Lower lobe of right lung (tissue), 2 donors: ENCODE measurements at places on chromosomes 2 and 18. TPM values are rescaled to one million over a fixed set of nuclear protein-coding genes. Genes with fewer than 3 reads are reported as not detected.

DNA sequence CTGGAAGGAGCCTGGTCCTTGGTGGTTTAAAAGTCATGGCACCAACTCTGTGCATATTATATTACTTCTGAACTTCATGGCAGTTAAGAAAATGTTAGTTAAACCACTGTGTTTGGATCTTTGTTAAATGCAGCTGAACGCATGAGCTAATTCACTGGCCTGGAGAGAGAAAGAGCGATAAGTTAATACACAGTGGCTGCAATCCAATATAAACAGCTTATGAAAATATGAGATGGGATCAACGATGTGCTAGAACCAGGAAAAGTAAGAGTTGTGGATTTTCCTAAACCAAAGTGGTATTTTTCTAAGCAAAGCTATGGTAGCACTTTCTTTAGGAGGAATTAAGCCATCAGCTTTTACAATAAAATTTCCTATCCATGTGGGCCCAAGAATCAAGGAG lies 326.7 kb downstream of the MTX2 start:
- no peaks in the 10 kb centered on the region for H3K4me1 ChIP-seq
- H3K4me3 ChIP-seq = no peak overlapping the region
- H3K27ac ChIP-seq = no peak overlapping the region
- no peak for DNase-seq
- H3K36me3 ChIP-seq = no peaks in the 10 kb centered on the region
- no peaks in the 10 kb centered on the region for H3K27me3 ChIP-seq

The SLC23A3 gene
- total RNA-seq = 3.4 TPM

DNA sequence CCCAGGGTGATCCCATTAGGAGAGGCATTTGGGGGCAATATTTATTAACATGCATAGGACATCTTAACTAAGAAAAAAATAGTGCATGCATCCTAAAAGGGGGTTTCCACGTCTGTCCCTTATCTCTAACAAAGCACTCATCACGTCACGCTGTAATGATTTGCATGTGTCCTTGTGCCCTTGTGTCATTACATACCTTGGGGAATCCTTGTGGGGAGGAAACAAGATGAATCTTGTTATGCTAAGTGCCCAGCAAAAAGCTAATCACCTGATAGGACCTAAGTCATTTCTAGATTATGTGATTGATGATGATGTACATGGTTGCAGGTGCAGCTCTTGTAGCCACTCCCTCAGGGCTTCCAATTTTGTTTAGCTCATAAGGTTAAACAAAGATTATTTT lies 250.9 kb downstream of the FBXO15 start:
- no peak for DNase-seq
- H3K4me1 ChIP-seq = no peaks in the 10 kb centered on the region
- H3K4me3 ChIP-seq = no peak overlapping the region
- no peak overlapping the region for H3K27ac ChIP-seq

DNA sequence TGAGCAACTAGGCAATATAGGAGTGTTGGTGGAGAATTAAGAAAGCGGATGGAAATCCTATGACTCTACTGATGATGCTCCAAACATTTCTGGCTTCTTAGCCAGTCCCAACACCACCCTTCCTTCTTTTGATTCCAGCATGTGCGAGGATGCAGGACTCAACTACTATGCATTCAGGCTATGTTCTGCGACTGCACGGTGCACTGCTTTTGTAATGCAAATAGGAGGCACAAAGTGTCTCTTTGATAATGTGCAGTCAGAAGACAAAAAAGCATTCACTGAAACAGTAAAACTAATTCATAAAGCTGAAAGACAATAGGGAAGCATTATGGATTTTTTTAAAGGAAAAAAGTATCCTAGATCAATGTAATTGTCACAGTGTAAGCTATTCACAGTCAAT lies 106.7 kb downstream of the MEIS1 start:
- H3K4me1 ChIP-seq = peaks cover 6% of the 10 kb centered on the region
- H3K36me3 ChIP-seq = no peaks in the 10 kb centered on the region
- DNase-seq = no peak
- no peak overlapping the region for H3K4me3 ChIP-seq
- no peak overlapping the region for H3K27ac ChIP-seq

- H3K4me3 ChIP-seq = no peak overlapping the region
- no peaks in the 10 kb centered on the region for H3K4me1 ChIP-seq
- H3K27ac ChIP-seq = no peak overlapping the region
- DNase-seq = no peak
- no peaks in the 10 kb centered on the region for H3K36me3 ChIP-seq
- H3K27me3 ChIP-seq = no peaks in the 10 kb centered on the region
Measured at GRCh38 chr2:168220965-168221819, 26.2 kb downstream of the STK39 start.

- H3K36me3 ChIP-seq = no peaks in the 10 kb centered on the region
- H3K27ac ChIP-seq = no peak overlapping the region
- H3K4me1 ChIP-seq = no peaks in the 10 kb centered on the region
- no peak overlapping the region for H3K4me3 ChIP-seq
- H3K27me3 ChIP-seq = no peaks in the 10 kb centered on the region
- no peak for DNase-seq
Measured at GRCh38 chr2:136178941-136179601, 61.1 kb upstream of the CXCR4 start.

- H3K4me1 ChIP-seq = no peaks in the 10 kb centered on the region
- no peaks in the 10 kb centered on the region for H3K27me3 ChIP-seq
- no peaks in the 10 kb centered on the region for H3K36me3 ChIP-seq
- H3K4me3 ChIP-seq = no peak overlapping the region
- DNase-seq = peak; percentile 40
- no peak overlapping the region for H3K27ac ChIP-seq
Measured at GRCh38 chr2:239947729-239948045, 77.5 kb downstream of the NDUFA10 start.

DNA sequence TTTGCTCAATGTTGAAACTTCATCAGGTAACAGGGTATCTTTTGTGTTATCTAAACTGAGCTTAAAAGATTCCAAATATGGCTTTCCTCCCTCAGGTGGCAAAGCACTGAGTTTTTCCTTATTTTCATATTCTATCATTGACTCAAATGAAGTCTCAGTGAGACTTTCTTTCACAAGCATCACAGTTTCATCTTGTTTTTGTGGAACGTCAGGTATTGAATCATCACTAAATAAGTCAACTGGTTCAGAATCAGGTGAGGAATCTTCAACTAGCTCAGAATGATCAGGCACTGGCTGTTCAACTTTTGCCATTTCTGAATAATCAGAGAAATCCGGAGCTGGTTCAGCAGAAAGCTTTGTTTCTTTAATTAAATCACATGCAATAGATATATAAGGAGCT lies 24.6 kb downstream of the RTN4 start:
- no peak overlapping the region for H3K27ac ChIP-seq
- H3K4me1 ChIP-seq = peaks cover 71% of the 10 kb centered on the region
- no peak overlapping the region for H3K4me3 ChIP-seq
- no peaks in the 10 kb centered on the region for H3K36me3 ChIP-seq
- H3K27me3 ChIP-seq = no peaks in the 10 kb centered on the region

The SPR gene
- 46.2 TPM for total RNA-seq
